ENCODE measurements at places on chromosomes 7 and 10.

- no peak for DNase-seq
Measured at GRCh38 chr10:6197321-6197720, 5.4 kb upstream of the PFKFB3 start.

- no peak for DNase-seq
Measured at GRCh38 chr10:1295756-1296480, 239.7 kb downstream of the WDR37 start.

- no peak for DNase-seq
Measured at GRCh38 chr7:149097088-149097487, 6.6 kb upstream of the ZNF786 start.

DNA sequence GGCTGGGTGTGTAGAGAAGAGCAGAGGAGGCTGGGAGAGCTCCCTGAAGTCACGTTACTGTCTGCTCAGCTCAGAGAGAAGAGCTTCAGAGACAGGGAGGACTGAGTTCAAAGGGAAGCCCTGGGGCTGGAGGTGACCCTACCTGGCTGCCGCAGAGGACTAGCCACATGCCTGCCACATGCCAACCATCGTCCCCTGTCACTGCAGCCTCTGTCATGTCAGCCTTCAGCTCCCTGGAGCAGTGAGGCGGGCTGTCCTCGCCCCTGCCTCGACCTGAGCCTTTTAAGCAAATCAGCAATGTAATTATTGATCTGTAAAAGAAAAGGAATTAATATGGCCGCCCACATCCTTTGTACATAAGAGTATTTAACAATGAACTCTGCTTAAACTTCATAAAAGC lies 89.3 kb upstream of the RET start:
- DNase-seq, result no peak

DNA sequence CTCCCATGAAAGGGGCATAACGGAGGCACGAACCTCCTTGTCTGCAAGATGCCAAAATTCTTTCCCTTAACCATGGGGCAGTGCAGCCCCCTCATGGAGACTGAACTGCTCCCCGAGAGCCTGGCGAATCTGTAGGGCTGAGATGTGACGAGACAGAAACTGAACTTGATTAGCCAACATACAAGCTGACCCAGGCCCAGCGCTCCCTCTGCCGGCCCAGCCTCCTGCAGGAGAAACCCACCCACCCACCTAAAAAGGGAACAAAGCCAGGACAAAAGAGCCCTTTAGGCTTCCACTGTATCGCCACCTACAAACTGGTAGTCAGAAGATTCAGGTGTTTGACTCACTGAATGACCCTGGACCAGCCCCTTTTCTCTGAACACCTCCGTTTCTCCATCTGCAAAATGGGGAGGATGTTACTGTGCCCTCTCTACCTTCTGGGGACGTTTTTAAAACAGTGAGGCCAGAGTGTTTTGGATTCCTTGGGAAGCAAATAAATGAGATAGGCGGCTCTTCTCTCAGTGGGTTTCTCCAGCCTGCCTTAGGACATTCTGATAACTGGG lies 58.4 kb downstream of the C10orf105 start:
- DNase-seq, result no peak

DNA sequence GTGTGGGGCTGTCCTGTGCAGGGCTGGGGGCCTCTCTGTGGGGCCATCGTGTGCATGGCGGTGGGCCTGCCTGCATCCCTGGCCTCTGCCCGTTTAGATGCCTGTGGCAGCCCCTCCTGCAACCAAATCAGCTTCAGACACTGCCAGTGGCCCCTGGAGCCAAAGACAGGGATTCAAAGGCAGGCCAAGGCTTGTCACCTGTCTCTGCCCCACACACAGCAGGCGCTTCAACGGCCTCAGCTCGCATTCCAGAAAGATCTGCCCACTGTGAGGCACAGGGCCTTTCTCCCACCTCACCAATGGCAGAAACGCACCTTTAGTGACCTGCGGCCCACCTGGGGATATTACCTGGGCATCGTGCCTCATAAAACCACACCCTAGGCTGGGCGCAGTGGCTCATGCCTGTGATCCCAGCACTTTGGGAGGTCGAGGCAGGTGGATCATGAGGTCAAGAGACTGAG lies 46.0 kb downstream of the INSIG1 start:
- DNase-seq, result no peak

DNA sequence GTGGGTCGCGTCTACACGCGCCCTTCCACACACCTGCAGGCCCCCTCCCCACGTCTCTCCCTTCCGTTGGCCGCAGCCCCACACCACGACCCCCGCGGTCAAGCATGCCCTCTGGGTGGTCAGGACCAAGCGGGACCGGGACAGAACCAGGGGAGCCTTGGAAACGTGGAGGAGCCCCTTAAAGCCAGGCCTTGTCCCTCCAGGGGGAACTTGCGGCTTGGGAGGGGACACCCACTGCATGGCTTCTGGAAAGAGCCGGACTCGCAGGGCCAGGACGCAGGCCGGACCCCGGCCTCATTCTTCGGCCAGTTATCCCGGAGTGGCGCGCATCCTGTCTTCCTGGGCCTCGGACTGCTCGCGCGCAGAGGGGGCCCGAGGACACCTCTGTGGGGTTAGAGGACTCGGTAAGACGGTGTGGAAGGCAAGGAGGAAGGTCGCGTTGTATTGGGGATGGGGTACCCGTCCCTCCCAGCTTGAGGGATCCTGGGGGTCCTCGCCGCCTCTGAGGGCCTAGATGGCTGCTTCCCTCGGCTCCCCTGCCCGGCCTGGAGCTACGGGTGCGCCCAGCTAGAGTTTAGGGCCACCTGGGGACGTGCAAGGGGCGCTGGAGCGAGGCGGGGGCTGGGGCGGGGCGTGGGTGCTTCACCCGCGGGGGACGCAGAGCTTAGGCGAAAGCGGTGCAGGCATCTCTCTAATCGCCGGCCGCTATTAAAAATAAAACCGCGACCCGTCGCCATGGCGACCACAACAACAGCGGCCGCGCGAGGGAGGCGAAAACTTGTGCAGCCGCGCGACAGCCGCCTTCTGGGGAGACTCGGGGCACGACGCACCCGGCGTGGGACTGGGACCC lies 1.8 kb upstream of the PDGFA start:
- DNase-seq, result no peak

DNA sequence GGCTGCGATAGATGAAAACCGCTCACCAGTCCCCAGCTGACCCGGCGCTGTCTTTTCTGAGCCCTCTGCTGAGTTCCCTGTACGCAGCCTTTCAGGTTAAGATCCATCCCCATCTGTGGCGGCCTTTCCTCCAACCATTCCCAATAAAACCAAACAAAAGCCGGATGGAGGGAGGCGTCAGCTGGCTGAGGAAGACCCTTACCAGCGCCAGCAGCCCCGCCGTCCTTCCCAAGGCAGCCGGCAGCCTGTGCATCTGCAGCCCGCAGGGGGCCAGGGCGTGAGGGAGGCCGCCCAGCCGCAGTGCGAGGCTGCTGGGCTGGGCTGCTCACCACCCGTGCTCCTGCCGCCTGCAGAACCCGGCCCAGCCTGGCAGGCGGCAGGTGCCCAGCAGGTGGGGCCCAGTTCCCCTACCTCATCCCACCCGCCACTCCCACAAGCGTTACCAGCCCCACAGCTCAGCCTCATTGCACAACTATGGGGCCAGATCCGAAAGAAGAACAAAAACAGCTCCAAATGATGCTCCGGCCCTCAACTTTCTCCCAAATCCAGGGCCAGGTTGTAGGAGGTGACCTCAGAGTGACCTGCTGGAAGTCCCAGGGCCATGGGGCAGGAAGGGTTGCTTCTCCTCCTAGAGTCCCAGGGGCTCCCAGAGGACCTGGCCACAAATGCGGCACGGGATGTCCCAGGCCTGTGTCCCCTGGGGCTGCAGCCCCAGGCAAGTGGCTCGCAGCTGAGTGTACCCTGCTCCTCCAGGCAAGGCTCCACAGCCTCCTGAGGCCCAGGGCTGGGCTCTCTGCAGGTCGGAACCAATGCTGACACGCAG lies 23.8 kb downstream of the PAPOLB start:
- DNase-seq, result no peak

DNA sequence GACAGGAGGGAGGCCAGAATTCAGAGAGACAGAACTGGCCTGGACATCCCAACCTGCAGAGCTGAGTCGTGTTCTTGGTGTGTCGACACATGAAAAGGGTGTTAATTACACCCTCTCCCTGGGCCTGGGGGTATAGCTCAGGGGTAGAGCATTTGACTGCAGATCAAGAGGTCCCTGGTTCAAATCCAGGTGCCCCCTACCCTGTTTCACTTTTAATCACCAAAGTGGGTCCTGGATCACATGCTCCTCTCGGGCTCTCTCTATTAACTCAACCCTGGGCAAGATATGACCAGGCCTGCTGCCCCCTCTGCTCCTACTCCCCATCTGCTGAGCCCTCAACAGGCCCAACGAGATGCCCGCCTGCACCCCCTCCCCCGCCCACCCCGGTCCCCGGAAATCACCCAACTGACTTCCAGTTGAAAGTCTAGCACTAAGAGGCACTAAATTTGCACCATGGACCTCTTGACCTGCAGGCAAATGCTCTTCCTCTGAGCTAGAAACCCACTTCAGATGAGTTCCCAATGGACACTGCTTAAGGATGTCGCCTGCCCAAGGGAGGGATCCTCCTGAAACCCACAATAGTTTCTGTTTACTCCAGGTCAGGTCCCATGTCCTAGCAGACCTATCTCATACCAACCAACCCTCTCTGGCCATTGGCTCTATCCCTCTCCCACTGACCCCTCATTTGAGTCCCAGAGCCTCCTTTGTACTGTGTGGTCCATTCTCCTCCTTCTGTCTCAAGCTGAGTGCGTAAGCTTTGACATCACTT lies 137.6 kb downstream of the ZNF467 start:
- no peak for DNase-seq

- no peak for DNase-seq
Measured at GRCh38 chr10:123398180-123398591, 244.0 kb downstream of the BUB3 start.

DNA sequence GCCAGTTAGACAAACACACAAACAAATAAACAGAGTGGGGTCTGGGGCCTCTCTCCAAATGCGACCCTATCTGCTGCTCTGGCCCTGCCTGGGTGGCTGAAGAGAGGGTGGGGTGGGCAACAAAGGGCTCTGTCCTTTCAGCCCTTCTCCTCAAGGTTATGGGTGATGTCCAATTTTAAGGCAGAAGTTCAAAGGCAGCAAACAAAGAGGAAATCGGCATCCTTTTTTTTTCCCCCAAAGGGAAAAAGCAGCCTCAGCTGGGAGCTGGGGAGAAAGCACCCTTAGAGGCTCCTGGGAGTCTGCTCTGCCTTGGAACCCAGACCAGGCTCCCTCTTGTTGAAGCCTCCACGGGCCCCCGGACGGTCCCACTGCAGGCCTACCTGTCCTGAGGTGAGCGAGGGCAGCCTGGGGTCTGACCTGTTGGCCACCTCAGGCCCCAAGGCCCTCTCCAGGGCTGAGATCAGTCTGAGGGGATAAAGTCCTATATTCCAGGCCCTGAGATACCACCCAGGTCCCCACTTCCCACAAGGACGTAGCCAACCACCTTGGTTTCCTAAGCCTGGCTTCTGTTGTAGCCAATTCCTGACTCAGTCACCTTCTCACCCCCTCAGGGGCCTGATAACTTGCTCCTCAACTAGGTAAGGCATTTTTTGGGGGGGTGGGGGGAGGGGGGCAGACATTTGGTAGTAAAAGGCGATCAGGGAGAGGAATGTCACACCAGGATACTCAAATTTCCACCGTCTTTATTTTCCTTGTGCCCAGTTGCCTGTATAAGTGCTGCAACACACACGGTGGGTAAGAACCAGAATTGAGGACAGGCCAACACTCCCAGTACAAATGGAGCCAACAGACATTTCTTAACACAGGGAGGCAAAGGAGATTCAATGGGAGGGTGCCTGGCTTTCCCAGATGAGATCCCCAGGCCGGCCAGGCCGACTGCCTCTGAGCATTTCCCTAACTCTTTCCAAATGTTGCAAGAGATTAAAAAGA lies 4.3 kb downstream of the HOXA11 start:
- no peak for DNase-seq

- DNase-seq, result no peak
Measured at GRCh38 chr7:148807436-148807835, 76.7 kb downstream of the EZH2 start.

DNA sequence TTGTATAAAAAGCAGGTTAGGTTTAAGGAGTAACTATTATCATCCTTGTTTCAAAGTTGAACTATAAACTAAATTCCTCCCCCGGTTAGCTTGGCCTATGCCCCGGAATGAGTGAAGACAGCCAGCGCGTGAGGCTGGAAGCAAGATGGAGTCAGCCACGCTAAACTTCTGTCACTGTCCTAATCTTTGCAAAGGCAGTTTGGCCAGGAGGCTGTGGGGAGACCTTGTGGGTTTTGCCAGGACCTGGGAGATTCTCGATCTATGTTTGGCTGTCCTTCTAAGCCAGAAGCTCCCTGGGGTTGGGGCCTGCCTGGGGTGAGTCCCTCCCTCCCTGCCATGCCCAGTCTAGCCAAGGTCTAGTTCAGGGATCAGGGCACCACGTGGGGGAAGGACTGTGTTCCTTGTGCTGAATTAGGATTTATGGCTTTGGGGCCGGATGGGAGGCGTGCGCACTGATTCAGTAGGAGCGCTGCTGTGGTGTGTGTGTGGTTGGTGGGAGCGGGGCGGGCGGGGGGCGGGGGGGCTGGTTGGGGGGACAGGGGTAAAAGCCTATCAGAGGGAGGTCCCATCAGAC lies 871 bp upstream of the GTF2IRD1 start:
- no peak for DNase-seq

Data from NCI-H187 (cell line).